ENCODE measurements at places on chromosomes 11 and 22.
A peak's percentile ranks its signal among the peaks of the same experiment; 100 is the strongest.

- no peak for DNase-seq
These were observed 9.3 kb downstream of the MSANTD4 start for GRCh38 chr11:106012744-106013143.

DNA sequence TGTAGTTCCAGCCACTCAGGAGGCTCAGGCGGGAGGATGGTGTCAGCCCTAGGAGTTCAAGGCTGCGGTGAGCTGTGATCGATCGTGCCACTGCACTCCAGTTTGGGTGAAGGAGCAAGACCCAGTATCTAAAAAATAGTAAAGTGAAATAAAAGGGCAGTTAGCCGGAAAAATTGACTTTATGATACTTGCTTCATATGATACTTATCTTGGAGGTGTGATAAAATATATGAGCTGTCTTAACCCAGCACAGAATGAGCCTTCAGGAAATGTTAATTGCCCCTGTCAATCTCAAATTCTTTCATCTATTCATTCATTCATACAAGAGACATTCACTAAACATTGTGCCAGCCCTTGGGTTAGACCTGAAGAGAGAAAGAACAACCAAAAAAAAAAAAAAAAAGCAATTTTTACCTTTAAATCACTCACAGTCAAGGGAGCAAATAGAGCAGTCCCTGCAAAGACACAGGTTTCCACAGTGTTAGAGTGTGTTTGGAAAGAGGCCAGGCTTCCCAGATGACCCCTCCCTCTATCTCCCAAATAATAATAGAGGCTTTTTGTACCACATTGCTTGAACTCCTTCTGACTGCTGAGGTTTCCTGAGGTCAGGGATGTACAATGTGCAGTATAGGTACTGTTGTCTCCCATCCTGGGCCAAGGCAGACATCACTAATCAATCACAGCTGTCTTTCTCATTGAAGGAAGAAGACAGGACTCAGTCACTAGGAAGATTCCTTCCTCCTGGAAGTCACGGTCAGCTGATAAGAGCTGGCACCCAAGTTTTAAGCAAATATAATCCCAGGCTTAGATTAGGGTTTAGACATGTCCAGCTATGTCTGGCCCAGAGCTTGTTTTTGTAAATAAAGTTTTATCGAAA is 454.6 kb downstream of the MIAT start:
- no peak for DNase-seq

DNA sequence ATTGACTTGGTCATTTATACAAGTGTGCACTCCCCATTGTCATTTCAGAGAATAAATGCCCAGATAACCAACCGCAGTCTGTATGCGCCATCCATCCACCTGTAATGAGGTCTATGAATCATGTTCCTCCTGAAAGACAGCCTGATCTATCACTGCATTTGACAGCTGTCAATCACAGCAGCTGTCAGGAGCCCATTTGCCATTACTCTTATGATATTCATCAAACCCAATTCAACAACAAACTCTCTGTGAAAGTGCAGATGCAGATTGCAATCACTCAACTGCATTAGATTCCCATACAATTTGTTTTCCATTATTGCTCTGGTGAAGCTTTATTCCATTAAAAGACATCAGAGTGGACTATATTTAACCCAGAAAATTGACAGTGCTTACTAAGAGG is 586.9 kb upstream of the KIRREL3 start:
- DNase-seq = no peak

DNA sequence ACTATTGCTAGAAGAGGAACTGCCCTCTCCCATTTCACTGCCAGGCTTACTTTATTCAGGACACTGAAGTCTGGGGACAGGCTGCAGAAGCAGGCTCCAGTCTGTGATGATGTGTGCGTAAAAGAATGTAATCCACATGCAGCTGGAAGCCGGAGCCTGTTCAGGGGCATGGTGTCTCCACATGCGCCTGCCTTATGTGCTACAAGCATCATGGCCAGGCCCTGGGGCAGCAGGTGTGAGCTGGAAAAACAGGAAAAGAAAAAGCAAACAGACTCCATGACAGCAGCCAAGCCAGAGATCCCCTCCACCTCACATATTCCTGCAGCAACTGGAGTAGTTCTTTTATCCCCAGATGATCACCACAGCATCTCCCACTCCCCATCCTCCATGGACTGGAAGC is 33.4 kb downstream of the ARFGAP2 start:
- peak; percentile 66 for DNase-seq

- DNase-seq = no peak
These were observed 862.8 kb downstream of the FAM181B start for GRCh38 chr11:81870815-81871214.

- DNase-seq = peak; percentile 16
These were observed 58.3 kb upstream of the VSTM5 start for GRCh38 chr11:93908689-93909088.

DNA sequence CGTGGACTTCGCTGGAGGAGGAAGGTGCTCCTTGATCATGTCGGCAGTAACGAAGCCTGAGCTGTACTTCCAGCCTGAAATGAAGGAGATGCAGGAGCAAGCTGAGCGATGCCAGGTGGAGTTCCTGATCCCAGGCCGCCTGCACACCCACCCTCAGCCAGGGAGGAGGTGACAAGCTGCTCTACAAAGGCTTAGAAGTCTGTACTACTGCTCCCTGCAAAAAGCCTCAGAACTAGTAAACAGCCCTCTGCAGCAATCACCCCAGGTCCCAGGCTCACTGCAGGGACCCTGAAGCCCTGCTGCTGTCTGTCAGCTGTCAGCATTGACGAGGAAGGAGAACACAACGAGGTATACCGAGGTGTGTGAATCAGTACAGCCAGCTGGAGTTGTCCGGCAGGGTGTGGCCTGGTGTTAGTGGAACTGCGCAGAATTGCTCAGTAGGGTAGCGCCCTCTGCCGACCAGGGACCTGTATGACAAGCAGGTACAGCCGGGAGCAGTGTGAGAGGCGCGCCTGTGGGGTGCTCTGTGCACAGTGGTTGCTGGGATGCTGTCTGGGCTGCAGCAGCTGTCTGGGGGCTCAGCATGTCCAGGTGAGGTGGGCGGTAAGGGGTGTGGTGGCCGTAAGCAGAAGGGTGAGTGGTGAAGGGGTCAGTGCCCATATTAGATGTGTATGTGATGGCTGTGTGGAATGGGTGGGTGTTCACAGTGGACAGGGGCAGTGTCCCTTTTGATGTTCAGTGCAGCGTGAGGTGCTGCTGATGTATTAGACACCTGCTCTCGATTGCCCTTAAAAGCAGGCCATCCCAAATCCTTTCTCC is 7.6 kb downstream of the CYB5R2 start:
- peak; percentile 55 for DNase-seq

DNA sequence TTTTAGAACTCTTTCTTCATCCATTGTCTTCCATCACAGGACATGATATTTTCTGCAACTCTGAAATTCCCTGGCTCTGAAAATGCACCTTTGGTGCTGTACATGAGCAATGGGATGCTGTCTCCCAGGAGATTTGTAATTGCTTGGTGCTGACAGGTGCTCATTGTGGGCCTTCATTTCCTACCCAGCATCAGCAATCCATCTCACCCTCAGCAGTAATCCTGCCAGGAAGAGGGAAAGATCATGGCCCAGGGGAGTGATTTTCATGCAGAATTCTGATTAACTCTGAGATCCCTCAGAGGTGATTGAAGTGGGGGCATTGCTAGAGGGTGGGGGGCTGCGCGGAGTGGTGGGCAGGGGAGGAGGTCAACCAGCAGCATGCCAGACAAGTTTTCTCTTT is 651.7 kb downstream of the NELL1 start:
- no peak for DNase-seq

DNA sequence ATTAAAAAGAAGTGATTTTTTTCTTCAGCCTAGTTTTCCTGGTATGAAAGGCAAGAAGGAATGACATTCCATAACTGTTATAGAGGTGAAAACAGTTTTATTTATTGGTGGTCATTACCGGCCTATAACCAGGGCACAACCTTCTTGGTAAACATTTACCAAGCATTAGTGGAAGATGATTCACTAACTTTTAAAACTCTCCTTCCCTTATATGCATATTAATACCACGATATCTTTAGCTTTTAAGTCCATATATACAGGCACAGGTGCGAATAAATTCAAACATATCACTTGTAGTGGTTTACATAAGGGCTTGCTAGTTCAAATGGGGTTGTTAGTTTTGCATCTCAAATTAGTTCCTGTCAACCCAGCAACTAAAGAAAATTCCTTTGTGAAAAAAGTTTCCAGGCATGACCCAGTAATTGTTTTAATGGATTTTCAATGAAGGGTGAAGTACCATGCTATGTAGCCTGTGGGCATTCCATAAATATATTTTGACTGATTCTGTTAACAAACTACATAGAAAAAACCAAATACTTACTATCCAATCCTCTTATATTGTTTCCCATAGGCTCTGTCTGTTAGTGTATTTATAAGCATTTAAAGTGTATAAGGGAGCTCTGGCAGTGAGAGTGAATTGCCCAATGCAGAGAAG is 30.6 kb upstream of the ROBO3 start:
- no peak for DNase-seq

DNA sequence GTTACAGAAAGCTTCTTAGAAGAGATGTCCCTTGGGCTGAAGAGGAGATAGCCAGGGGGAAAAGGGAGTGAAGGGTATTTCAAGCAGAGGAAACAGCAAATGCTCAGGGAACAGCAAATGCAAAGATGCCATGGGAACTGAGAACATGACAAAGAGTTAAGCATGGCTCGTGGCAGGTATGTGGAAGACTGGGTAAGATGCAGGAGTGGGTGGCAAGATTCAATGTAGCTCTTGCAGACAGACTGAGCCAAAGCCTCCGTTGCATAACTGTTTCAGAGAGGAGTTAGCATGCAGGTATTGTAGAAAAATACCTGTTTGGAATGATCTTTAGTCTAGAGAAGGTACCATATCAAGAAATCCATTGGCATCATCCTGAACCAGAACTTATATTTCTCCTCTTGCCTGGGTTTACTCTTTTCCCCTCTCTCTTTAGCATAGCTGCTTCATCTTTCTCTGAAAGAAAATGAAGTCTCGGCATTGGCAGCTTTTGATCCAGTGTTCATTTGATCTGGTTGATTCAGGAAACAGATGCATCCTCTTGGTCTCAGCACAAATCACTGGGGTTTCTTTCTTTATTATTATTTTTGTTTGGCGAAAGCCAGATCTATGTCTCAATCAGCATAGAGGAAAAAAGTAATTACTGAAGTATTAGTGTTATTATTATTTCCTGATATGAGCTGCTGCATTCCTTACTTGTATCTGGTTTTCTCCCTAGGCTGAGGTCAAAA is 41.7 kb upstream of the NUP160 start:
- no peak for DNase-seq

GRCh38 chr22:31526270-31526669 is 29.9 kb downstream of the SFI1 start:
- no peak for DNase-seq

DNA sequence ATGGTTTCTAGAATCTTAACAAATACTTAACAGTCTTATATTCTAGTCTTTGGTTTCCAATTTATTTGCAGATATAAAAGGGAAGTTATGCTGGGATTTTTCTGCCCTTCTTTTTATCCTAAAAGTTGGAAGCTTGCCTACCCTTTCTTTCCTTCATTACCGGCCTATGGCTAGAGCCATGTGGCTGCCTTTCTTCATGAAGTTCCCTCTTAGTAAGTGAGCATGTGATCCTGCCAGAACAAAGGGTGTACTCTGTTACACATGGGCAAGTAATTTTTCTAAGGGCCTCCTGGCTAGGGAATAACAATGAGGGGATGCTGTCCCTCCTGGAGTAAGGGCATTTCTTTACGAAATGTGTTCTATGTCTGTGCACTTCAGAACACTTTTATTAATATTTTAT is 252.1 kb upstream of the PITPNB start:
- no peak for DNase-seq

DNA sequence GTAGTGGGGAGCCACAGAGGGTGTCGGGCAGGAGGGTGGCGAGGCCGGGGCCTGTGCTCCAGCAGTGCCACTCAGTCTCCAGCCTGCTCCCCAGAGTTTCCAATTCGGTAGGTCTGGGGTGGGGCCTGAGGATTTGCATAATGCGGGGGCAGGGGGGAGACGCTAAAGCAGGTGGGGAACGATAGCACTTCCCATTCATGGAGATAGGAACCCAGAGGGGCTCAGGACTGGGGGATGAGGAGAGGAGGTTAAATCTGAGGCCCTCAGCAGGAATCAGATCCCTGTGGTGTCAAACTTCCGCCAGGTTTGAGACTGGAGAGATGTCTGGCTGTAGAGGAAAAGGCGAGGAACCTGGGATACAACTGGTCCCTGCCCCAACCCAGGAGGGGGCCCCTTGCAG is 29.8 kb downstream of the WNT11 start:
- no peak for DNase-seq

DNA sequence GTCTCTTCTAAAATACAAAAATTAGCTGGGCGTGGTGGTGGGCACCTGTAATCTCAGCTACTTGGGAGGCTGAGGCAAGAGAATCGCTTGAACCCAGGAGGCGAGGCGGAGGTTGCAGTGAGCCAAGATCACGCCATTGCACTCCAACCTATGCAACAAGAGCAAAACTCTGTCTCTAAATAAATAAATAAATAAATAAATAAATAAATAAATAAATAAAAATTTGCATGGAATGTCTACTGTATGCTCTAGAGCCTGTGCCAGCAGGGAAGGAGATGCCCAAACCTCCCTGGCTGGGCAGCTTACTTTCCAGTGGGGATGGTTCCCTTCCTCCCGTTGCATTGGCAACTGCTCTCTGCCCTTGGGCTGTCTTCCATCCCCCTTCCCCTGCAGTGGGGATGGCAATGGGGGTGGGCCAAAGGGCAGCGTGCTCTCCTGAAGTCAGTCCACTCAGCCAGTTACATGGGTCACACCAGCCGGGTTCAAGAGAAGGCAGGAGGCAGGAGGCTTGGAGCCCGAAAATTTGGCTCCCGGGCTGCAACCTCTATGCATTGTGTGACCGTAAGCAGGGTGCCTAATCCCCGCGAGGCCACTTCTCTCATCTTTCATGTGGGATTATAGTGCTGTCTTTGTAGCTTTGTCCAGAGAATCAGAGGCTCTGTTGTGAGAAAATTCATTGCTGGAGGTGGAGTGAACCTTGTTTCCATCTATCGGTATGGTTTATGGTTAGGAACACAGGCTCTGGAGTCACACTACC is 1.4 kb upstream of the LRRC10B start:
- no peak for DNase-seq

- DNase-seq = no peak
These were observed 19.4 kb downstream of the APLP2 start for GRCh38 chr11:130088919-130089673.

- no peak for DNase-seq
These were observed 28.2 kb downstream of the PHLDB1 start for GRCh38 chr11:118635642-118636041.

DNA sequence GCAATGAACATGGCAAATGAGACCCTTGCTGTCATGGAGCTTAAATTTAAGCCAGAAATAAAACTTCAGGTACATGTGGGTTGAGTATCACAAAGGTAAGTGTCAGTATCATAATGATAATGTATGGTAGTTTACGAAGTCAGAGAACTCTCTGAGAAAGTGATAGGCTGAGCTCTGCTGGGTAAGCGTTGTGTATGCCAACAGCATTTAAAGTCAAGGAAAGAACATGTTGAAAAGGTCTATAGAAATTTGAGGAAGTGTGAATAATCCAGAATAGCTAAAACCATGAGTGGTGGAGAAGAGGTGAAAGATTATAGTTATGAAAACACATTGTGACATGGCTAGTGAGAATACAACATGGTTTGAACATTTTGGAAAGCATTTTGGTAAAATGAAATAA is 17.4 kb upstream of the CTSC start:
- DNase-seq = no peak

GRCh38 chr11:19089421-19089820 is 27.5 kb upstream of the ZDHHC13 start:
- DNase-seq = no peak

- DNase-seq = no peak
These were observed 647.6 kb downstream of the BRD1 start for GRCh38 chr22:49179886-49180682.

GRCh38 chr11:130760515-130761125 is 155.7 kb downstream of the SNX19 start:
- no peak for DNase-seq
